Activated CD8-positive, alpha-beta memory T cell treated with anti-CD3 and anti-CD28 coated beads for 4 hours (primary cell): ENCODE measurements at places on chromosomes 7 and 10.

DNA sequence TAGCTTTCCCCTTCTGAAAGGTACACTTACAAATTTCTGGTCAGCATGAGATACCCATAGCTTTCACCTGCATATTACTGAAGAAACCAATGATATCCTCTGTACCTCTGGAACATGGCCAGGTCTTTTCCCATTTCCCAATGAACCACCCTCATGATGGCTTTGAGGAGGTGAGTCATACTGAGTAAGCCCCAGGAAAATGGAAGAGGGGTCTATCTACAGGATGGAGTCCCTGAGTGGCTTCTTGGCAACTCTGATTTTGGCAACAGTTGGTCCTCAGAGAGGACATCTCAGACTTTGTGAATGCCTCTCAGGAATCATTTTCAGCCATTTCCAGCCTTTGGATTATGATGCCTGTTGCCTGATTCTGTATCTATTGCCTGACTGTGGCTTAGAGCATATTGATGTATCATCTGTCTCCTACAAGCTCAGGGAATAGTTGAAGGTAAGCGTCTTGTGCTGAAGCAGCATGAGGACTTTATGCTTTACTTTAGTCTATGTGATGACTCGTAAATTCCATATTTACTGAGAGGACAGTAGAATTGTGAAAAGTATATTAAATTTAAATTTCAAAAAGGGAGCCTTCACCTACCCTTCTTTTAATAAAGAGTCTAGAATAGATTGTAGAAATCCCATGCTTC is 84.7 kb upstream of the DKK1 start:
- DNase-seq = no peak

GRCh38 chr7:22962775-22963350 is 51.1 kb downstream of the HYCC1 start:
- no peak for DNase-seq

- DNase-seq = no peak
These were observed 36.5 kb downstream of the ITPRID1 start for GRCh38 chr7:31550432-31550831.

DNA sequence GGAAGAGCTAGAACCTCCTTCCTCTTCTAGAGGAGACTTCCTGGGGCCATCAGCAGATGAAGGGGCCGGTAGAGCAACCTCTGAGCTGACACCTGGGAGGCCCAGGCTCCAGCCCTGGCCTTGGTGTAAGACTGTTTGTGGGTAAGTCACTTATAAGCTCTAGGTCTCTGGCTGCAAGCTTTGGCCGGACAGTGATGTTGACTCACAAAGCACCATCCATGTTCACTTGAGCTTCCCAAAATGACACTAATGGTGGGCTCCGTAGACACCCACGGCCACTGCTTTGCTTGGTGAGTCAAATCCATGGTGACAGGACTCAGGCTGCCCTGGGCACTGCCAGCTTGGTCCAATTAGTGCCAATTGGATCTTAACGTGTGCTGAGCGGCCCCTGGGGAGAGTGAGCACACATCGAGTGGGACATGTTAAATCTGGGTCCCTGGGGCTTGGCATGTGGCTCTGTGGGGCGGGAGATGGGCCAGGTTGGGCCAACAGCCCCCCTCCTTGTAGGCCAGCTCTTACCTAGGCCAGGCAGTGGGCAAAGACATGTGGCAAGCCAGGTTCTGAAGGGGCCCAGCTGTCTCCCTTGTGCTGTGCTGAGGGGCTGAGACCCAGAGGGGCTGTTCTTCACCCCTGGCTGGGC is 16.7 kb downstream of the NEURL1 start:
- DNase-seq = no peak

DNA sequence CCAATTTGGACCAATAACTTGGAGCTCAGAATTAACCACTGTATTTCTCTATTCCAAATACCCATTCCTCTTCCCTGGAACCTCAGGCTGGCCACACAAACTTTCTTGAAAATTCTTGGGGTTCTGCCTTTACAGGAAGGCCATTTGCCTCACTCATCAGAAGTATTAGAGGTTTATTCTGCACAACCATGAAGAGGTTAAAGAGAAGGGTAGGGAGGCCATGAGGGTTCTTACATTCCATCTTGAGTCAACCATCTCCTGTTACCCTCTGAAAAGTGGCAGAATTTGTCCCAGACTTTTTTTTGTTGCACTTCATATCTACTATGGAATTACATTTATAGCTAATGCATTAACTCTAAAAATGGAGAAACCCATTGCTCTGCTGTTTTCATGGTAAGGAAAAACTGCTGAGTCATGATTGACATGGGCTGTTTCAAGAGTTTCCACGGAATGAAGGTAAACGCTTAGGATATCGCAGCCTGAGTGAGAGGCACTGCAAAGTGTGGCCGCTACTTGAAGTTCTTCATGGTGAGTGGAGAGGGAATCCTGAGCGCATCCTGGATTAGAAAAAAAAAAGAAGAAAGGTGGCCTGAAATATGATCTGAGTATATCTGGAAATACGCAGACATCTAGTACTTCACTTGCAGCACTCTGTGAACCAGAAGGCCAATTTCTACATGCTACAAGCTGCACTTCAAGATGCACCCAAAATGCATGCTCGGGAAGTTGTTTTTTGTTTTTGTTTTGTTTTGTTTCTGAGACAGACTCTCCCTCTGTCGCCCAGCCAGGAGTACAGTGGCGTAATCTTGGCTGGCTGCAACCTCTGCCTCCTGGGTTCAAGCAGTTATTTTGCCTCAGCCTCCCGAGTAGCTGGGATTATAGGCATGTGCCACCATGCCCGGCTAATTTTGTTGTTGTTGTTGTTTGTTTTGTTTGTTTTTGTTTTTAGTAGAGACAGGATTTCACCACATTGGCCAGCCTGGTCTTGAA is 83.7 kb downstream of the KIAA1217 start:
- no peak for DNase-seq

DNA sequence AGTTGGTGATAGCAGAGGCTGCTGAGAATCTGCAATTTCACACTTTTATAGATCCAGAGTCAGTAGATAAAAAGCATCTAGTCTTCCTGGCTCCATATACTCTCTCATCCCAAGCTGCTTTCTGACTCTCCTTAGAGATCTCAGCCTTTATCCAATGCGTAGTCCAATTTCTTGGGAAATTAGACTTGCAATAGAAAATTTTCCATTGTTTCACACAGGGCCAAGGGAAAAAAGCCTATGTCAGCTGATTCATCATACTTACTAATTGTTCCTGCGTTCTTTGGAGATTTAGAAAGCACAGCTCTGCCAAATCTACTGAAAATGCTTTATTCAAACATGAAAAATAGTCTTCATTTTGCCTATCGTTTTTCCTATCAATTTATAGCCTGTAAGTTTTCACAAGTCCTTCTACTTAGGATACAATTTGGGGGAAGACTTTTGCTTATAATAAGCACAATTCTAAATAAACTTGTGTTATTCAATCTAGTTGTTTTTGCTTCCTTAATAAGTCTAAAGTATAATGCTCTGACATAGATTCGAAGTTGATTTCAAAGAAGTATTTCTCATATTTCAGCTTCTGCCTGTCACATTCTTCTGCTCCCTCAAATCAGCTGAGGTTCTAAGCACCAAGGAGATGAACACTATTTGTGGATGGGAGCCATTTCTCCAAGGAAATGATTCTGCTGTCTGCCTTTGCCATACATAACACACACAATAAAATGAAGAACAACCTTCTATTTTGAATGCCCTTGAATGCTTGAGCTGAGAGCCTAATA is 165.4 kb downstream of the ADAM12 start:
- DNase-seq = no peak

DNA sequence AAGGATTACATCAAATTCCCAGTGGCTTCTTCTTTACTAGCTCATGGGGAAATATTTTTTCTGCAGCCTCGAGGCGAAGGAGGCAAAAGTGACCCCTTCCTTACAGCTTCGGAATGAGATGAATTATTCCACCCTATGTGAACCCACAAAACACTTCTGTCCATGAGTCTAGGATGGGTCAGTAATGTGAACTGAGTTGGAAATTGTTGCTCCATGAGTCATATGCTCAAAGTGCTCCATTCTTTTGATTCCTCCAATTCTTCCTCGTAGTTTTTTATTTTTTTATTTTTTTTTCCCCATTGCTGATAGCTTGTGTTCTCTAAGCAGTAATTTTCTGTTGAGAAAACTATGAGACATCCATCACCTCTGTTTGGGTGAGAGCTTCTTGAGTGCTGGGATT is 31.7 kb upstream of the FAM204A start:
- no peak for DNase-seq

- no peak for DNase-seq
These were observed 304.7 kb downstream of the CDK14 start for GRCh38 chr7:90900628-90901356.

DNA sequence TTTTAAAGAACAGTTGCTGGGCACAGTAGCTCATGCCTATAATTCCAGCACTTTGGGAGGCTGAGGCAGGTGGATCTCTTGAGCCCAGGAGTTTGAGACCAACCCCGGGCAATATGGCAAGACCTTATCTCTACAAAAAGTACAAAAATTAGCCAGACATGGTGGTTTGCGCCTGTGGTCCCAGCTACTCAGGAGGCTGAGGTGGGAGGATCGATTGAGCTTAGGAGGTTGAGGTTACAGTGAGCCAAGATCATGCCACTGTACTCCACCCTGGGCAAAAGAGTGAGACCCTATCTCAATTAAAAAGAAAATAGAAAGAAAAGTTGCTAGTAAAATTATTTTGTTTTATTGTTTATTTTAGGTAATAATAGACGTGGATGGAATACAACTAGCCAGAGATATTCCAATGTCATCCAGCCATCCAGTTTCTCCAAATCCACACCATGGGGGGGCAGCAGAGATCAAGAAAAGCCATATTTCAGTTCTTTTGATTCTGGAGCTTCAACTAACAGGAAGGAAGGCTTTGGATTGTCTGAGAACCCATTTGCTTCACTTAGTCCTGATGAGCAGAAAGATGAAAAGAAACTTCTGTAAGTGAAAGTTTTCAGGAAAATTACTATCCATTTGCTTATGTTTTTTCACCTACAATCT is 3.0 kb downstream of the NUP42 start:
- no peak for DNase-seq
